ENCODE measurements at places on chromosomes 6 and 20.

- DNase-seq = peak; percentile 66
Observed at GRCh38 chr6:159941286-159942113, 27.4 kb upstream of the IGF2R start.

DNA sequence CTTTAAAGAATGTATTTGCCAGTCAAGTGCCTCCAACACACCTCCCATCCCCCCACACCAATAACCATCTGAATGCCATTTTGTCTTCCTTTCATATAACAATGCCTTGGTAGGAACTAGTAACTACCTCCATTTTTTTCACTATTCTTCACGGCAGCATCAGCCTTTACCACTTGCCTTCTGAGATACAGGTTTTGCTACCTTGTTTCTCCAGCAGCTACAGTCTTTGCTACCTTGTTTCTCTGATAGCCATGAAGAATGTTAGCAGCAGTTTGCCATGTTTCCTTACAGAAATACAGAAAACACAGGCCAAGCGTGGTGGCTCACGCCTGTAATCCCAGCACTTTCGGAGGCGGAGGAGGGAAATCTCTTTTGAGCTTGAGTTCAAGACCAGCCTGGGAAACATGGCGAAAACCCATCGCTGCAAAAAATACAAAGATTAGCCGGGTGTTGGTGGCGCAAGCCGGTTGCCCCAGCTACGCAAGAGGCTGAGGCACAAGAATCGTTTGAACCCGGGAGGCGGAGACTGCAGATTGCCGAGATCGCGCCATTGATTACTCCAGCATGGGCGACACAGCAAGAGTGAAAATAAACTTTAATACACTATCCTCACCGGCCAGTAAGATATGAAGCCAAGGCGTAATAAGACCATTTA lies 100.9 kb downstream of the HFE start:
- peak; percentile 59 for DNase-seq

DNA sequence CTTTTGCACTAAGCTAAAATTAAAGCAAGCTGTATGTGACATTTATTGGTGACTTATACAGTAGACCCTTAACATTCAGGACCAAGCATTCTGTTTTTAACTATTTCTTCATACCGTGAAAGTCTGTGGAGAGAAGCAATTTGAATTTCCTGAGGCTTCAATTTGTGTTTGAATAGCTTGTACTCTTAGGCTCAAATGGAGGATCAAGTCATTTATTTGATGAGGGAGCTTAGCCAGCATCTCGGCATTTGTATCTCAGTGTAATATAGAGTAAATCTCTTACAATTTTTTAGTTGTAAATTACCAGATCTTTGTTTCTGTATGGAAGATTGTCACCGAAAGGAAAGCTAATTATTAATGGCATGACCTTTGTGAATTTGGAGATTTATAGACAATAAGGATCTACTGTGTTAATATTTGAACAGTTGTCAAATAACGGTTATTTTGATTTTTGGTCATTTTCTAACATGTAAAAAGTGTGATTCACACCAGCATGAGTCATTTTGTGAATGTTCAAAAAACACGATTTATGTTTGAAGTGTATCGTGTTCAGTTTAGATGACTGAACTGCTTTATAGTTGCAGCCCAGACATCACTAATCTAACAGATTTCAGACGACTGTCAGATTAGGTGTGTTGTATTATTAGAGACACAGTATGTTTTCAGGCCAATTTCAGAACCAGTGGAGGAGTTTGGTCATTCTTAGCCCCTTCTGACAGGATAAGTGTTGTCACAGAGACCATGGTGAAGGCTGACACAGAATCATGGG lies 332.9 kb downstream of the CDKAL1 start:
- DNase-seq = no peak

DNA sequence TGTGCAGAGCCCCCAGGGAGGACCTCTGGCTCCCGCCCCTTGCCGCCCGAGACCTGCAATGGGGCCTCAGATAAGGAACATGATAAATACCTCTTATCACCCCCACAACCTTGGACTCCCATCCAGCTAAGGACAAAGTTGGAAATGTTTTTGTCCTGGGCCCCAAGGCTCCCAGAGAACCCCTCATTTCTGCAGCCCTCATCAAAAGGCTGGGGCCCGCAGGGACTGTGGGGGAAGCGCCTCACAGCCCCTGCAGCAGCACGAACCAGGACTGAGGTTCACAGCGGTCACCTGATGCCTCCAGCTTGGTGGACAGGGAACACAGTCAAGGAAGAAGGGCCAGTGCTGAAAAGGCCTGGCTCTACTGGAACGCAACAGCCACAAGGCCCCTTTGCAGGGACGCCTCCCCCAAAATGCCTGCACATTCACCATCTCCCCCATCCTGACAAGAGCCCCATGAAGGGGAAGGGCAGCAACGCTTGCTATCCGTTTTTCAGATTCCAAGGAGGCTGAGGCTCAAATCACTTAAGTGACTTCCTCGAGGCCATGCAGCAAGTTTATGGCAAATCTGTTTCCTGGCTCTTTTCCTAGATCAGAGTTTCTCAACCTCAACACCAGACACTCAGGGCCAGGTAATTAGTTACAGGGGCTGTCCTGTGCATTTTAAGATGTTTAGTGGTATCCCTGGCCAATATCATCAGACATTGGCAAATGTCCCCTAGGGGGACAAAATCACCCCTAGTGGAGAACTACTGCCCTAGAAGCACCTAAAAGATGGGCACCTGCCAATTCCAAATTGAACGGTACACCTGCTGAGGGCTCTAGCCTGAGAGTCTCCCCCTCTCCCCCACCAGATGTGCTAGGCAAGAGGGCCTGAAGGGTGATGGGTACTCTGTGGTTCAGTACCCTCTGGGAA lies 10.6 kb downstream of the TFEB start:
- DNase-seq = peak; percentile 57

DNA sequence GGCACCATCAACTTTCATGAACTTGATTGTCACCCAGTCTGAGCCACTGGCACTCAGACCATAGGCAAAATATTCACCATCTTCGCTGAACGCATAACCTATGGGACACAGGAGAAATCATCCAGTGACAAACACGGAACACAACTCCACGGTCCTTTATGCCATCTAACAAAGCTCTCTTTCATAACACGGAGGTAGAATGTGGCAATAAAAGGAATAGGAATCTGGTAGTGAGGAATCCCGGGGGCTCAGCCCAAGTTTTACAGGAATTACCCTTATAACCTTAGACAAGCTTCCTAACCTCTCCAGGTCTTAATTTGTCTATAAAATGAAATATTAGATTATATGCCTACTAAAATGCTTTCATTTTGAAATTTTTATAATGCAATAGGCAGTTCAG lies 29.4 kb downstream of the PREP start:
- DNase-seq = no peak

DNA sequence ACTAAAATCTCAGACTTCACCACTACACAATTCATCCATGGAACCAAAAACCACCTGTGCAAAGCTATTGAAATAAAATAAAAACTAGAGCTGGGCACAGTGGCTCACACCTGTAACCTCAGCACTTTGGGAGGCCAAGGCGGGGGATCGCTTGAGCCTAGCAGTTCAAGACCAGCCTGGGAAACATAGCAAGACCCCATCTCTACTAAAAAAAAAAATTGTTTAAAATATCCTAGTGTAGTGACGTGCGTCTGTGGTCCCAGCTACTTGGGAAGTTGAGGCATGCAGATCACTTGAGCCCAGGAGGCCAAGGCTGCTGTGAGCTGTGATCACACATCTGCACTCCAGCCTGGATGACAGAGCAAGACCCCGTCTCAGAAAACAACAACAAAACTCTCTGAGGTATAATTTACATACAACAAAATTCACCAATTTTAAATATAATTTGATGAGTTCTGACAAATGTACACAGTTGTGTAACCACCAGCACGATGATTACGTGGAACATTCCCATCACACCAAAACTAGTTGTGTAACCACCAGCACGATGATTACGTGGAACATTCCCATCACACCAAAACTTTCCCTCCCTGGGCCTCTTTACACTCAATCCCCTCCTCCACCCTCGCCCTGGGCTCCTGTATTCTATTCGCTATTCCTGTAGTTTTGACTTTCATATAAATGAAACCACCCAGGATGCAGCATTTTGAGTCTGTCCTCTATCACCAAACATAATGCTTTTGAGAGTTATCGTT lies 107.5 kb downstream of the TAF4 start:
- no peak for DNase-seq

DNA sequence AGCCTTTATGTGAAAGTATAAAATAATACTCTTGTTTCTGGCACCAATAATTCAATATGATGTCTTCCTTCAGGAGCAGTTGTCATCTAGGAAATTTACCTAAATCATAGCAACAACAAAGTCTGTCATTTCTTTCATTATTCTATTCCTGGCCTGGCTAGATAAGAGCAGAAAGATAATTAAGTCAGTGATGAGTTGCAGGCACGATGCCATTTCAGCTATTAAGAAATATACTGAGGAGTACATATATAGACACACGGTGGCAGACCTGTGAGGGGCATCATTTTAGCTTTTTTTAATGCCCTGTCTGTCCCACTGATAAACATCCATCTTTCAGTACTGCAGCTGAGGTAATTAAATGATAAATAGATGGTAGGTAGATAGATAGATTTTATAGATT lies 756.1 kb upstream of the EPHA7 start:
- no peak for DNase-seq

GRCh38 chr6:4210629-4211419 lies 75.4 kb upstream of the ECI2 start:
- DNase-seq = peak; percentile 67

GRCh38 chr20:33263784-33264183 lies 19.2 kb upstream of the BPIFB1 start:
- no peak for DNase-seq

- DNase-seq = no peak
Observed at GRCh38 chr6:106122306-106122918, 36.3 kb downstream of the PRDM1 start.

DNA sequence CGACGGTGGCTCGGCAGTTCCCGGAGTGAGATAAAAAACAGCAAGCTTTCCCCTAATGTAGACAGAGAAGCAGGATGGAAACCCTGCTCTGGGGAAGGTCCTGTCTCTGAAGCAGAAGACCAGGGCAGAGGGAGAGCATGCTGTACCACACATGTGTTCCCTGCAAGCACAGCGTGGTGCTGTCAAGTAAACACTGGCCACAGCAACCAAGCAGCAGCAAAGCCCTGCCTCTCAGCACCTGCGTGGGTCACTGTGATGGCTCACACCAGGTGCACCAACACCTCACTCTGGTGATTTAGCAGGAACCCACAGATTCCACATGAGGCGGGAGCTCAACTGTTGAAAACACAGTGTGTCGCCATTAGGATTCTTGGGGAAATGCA lies 65.2 kb upstream of the TXNDC5 start:
- no peak for DNase-seq

GRCh38 chr20:8602389-8603116 lies 466.3 kb upstream of the PLCB4 start:
- DNase-seq = peak; percentile 25

DNA sequence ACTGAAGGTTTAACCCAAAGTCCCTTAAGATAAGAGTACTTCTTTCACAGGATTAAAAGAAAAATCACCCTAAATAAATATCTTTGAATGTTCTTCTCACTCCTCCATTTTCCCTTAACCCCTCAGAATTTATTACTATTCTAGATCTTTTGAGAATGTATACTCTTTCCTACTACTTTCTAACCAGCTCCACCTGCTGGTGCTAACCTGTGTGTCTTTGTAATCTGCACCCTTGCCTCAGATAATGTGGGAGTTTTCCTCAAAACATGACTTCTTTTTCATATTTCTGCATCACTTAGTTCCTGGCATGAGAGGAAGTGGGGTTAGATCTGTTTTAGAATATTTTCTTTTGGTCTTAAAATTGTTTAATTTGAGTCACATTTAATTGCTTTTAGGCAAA lies 394.2 kb downstream of the BMP2 start:
- no peak for DNase-seq

DNA sequence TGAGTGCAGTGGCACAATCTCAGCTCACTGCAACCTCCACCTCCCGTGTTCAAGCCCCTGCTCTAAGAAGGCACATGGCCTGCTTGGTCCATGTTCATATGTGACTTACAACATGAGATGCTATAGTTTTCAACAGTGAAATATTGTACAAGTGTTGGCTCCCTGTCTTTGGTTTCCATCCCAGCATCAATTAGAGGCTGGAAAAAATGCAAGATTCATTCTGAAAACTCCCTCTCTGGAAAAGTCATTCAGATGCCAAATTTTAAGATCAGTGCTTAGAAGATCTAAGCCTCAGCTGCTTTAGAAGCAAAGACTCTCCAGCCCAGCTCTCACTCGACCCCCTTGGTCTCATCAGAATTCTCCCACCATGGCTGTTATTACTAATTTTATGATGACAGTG lies 398.9 kb downstream of the KIF16B start:
- DNase-seq = no peak

- DNase-seq = no peak
Observed at GRCh38 chr6:155791186-155791585, 335.5 kb upstream of the NOX3 start.
